ENCODE measurements at places on chromosomes 7 and 10.

GRCh38 chr10:110356628-110357245 is 52.0 kb upstream of the SMNDC1 start:
- peak; percentile 27 for DNase-seq

DNA sequence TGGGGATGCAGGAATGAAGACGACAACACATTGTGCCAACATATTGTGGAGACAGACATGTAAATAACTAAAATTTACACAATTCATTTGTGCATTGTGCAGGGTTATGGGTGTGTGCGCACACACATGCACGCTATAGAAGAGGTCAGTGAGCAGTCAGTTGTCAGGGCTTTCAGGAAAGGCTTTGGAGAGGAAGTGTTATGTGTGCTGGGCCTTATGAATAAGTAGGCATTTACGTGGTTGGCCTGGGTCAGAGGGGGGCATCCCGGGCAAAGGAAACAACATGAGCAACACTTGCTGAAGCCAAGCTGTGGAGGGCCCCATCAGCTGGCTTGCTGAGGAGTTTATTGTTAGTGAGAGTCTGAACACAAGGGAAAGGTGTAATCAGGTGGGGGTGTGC is 4.1 kb downstream of the PRXL2A start:
- no peak for DNase-seq

- no peak for DNase-seq
Measured at GRCh38 chr7:131486346-131486745, 70.1 kb downstream of the PODXL start.

DNA sequence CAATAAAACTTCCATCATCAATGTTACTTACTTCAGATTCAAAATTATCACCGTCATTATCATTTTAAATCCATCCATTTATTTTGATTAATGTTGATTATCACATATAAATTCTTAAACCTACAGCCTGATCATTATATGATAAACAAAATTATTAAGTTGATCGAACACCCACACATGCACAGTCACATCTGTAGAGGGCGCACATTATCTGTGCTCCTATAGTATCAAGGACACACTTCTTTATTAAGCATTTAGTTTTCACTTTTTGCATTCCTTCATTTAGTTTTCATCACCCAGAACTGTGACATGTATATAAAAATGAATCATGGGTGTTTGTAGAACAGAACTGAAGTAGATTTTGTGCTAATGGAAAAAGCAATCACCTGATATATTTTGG is 26.2 kb upstream of the ZNF716 start:
- DNase-seq, result no peak

DNA sequence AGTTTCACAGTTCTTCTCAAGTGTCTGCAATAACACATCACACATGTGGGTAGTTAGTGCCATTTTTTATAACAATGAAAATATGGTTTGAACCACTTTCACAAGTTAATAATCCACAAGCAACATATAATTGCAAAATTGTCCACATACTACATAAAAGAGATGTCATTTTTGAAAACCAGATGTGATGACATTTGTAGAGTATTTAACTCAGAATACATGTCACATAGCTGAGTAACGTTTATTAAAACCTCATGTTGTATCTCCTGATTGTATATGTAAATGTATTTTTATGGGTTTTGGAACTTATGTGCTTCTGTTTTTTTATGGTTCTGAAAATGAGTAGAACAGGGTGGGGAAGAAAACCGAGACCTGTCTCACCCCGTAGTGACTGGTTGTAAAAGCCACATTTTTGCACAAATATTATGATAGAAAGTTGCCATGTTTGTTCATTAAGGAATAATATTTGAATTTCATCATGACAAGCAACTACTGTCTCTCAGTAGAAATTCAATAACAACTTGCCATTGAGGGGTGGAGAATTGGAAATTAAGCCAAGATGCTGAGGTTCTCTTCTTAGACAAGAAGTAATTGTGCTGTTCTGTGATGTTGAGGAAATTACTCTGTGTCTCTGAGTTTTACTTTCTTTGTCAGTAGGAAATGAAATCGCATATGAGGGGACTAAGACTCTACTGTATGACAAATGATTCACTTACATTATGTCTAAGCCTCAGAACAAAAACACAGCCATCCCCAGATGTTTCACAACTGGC is 29.2 kb upstream of the EGFR start:
- DNase-seq, result no peak

DNA sequence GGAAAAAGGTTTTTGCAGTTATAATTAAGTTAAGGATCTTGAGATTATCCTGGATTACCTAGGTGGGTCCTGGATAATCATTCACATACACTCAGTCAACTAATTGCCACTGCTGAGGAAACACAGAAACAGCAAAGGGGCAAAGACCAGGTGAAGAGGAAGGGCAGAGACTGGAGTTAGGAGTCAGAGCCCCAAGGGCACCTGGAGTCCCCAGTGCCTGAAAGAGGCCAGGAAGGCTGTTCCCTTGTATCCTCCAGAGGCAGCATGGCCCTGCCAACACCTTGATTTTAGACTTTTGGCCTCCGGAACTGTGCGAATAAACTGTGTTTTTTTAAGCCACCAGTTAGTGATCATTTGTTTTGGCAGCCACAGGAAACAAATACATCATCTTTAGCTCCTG is 24.6 kb downstream of the PRR15 start:
- no peak for DNase-seq

DNA sequence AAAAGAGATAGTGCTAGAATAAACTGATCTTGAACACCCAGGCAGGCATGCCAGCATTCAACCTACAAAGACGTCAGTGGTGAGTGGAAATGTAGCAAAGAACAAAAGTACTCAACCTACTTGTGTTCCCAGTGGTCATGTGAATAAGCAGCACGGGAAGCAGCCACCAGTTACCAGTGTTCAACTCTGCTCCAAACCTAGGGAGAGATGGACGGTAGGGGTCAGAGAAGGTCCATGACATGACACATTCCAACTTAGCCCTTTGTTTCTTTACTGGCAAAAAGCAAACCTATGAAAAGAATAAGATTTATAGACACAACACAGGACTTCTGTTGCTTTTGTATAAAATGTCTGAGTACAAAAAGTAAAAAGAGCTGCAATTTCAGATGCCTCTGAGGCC is 511.4 kb downstream of the XPNPEP1 start:
- DNase-seq, result no peak
